ENCODE measurements at places on chromosomes 2 and 18. TPM values are rescaled to one million over a fixed set of nuclear protein-coding genes. Genes with fewer than 3 reads are reported as not detected.

Gene ZRANB3
- polyA plus RNA-seq: 4.8 TPM

Gene REG1A
- not detected for polyA plus RNA-seq

Gene NDUFB3
- 117 TPM for polyA plus RNA-seq

Gene FOSL2
- polyA plus RNA-seq: 27.8 TPM

Gene SKA1
- polyA plus RNA-seq: 16.3 TPM

Gene COL5A2
- polyA plus RNA-seq: 353 TPM

Gene DAPL1
- polyA plus RNA-seq: not detected

DNA sequence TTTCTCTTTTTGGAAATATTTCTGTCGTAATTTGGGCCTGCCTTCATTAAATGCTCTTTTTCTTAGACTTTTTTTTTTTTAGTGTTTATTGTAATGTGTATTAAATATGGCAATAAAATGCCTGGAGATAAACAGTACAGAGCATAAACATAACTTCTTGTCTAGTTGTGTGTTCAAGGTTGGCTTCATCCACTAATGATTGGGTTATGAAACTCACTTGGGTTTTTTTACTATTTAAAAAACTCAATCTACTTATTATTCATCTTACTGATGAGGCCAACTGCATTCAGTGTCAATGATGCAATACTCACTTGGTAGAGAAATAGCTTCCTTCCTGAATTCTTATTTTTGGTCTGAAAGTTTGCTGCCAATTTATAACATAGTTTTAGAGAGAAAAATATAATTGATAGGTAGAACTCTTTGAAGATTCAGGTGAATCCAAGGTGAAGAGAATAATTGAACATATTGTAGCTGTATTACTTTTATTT lies 144.2 kb upstream of the NABP1 start:
- DNase-seq: no peak

DNA sequence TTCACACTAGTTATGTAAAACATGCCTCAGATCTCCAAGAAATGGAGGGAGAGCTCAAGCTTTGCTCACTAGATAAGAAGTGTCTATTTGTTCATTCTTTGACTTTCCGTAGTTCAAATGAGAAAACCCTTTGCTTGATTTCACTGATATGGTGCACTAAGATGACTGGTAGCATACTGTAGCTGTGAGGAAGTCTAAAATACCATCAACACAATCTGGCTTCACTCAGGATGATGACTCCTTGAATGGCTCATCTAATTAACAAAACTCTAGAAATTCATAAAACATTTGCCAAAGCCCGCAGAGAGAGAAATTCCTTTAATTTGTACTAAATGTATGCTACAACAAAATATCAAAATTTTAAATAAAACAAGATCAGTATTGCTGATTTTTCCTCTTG lies 152.8 kb upstream of the STK17B start:
- peak; percentile 65 for DNase-seq

- DNase-seq: no peak
Measured at GRCh38 chr2:57696016-57696415, 350.6 kb upstream of the VRK2 start.

DNA sequence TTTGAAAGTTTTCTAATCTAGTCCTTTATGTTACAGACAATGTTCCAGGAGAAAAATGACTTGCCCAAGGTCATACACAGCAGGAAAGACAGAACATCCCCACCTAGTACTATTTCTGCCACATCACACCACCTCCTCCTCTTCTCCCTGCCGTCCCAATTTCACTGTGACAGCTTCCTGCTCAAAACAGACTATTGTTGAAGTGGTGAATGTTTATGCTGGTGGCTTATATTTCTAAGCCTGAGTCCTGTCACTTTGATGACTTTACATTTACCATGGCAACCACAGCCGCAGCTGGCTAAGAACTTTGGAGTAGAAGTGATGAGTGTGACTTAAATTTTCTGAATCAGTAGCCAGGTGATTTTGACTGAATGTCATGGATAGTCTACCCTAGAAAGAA lies 10.0 kb downstream of the GALNT5 start:
- no peak for DNase-seq

DNA sequence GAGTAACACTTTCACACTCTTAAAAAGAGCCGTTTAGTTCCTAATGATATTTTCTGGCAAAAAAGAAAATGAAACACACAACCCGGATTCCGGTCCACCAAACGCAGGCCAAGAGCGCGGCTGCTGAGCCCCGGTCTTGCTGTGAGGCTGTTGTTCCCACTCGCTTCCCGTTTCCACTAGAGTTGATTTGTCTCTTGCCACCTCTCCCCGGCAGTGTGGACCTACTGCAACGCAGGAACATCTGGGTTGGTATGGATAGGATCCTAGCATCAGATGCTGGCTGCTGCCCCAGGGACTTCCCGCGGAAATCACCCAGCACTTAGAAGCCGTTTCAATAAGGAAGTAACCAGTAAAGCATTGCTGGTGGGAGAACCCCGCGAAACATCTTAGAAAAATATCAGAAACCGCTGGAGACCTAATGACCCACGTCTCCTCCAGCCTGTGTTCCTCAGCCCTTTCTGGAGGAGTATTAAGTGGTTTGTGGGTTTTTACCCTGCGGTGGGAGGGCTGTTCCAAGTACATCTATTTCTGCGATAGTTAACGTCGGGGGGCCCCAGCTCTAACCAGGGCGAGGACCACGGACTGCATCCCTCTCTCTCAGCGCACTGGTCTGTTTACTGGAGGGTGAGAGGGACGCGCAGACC lies 939 bp downstream of the DOCK10 start:
- peak; percentile 55 for DNase-seq

GRCh38 chr2:113283704-113284284 lies 5.1 kb upstream of the PAX8 start:
- DNase-seq: peak; percentile 96

- DNase-seq: no peak
Measured at GRCh38 chr18:60552948-60553347, 180.4 kb upstream of the MC4R start.

All from fibroblast of lung (primary cell).